Brain (organoid and tissue), 16 donors: ENCODE measurements at places on chromosomes 6 and 20. TPM values are rescaled to one million over a fixed set of nuclear protein-coding genes. Genes with fewer than 3 reads are reported as not detected.

GRCh38 chr6:31749301-31750036 is 9.7 kb downstream of the MSH5 start:
- DNase-seq: no peak

DNA sequence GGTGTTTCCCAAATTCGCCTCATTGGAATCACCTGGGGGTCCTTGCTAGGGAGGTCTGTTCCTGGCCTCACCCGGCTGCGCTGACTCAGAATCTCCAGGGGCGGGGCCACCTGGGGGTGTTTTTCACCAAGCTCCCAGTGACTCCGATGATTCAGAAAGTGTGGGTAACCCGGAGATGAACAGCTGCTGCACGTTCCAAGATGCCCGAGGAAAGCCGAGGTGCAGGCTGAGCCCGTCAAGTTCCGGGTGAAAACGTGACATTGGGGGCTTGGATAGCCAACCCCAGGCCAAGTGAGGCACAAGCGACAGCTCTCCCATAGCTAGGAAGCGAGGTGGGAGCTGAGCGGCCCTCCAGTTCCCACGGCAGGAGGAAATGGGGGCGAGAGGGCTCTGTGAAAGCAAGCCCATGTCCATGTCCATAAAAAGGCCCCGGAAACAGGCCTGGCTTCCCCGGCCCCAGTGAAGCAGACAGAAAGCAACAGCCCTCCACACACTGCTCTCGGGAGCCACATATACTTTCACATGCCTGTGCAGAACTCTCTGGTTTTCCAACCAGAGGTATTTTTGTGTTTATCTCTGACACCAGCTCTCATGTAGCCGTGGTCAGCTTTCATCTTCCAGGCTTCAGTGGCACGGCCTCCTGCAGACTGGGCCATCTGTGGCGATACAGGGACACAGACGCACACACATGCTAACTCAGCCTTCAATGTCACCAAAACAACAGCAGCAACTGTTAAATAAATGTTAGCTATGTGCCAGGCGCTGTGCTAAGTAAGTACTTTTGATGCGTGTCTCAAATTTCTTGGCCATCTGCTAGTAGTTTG is 90.7 kb upstream of the CCDC28A start:
- peak; percentile 7 for DNase-seq

The C20orf204 gene
- polyA plus RNA-seq: 12.1 TPM

The FGD2 gene
- polyA plus RNA-seq: 0.58 TPM

GRCh38 chr20:4025679-4026078 is 10.3 kb upstream of the RNF24 start:
- DNase-seq: no peak

GRCh38 chr6:39057251-39058155 is 8.9 kb downstream of the GLP1R start:
- no peak for DNase-seq

DNA sequence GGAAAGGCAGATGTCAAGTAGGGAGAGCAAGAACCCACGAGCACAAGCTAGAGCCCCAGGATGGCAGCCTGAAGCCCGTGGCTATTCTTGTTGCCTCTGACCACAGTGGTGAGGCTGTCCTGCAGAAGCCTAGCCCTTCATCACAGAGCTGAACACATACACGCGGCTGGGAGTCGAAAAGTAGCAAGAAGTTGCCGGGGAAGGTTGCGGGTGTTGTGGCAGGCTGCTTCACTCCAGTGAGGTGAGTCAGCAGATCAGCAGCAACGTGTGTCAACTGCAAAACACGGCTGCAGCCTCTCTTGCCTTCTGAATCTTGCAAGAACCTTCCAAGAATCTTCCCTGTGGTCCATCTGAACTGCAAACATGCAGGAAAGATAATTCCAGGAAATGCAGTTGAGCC is 10.6 kb upstream of the STX16 start:
- no peak for DNase-seq

- DNase-seq: peak; percentile 59
Observed at GRCh38 chr6:23696992-23697391, 429.0 kb upstream of the NRSN1 start.

DNA sequence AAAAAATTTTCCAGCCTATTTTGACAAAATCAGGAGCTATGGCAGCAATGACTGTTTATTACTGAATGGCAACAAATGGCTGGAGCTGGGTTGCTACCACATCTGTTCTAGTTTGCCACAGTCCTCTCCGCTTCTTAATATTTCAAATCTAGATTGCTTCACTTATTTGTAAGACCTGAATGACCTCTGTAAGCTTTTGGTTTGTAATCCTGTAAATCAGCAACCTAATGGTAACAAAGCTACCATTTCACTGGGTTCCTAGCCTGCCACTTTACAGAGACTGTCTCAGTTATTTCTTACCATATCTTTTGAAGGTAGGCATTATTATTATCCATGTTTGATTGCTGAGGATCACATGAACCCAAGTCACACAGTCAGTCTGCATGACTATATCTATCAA is 15.4 kb downstream of the ZNFX1 start:
- no peak for DNase-seq

The AGER gene
- 2.1 TPM for polyA plus RNA-seq

DNA sequence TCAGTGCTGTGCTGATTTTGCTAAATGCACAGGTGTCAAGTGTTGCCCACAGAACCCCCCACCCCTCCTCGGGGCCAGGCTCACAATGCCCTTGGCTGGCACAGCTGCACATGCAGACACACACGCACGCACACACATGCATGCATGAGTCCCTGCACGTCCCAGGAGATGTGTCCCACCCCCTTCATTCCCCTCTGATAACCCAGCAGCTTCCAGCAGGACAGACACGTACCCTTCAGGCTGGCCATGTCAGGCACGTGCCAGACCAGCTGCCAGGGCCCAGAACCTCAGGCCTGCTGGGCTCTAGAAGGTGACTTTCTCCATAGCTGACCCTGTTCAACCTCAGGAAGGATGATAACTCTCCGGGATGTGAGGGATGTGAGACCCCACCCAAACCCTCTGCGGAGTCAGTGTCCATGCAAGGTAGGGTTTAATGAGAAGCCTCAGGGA is 44.4 kb downstream of the MRPL14 start:
- no peak for DNase-seq

The TNFAIP3 gene
- 2.1 TPM for polyA plus RNA-seq

The SASH1 gene
- polyA plus RNA-seq: 11.3 TPM

DNA sequence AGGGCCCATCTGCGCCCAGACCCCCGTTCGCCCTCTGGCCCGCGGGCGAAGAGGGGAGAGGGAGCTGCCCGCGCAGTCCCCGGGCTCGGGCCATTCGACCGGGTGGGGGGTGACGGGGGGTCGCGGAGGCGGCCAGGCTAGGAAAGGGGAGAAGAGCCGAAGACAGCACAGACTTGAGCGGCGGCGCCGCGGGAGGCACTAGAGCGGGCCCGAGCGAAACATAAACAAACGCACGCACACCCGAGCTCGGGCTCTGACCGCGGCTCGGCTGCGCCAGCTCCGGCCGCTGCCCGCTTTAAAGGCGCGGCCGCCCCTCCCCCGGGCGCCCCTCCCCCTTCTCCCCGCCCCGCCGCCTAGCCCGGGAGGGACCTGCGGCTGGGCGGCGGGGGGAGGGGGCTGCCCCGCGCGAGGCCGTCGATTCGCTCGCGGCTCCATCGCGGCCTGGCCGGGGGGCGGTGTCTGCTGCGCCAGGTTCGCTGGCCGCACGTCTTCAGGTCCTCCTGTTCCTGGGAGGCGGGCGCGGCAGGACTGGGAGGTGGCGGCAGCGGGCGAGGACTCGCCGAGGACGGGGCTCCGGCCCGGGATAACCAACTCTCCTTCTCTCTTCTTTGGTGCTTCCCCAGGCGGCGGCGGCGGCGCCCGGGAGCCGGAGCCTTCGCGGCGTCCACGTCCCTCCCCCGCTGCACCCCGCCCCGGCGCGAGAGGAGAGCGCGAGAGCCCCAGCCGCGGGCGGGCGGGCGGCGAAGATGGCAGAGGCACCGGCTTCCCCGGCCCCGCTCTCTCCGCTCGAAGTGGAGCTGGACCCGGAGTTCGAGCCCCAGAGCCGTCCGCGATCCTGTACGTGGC is at the start of gene FOXO3:
TSS of gene FOXO3 (plus strand) at position 455 of the 846 bp plus-strand sequence. CDS start at position 747, 292 bp downstream.
- peak; percentile 81 for DNase-seq

The FLRT3 gene
- 0.87 TPM for polyA plus RNA-seq

- DNase-seq: peak; percentile 96
Observed at GRCh38 chr6:26224940-26225847, 138.0 kb downstream of the HFE start.

GRCh38 chr6:137363805-137364138 is 130.4 kb downstream of the OLIG3 start:
- DNase-seq: no peak

The CST5 gene
- polyA plus RNA-seq: not detected

DNA sequence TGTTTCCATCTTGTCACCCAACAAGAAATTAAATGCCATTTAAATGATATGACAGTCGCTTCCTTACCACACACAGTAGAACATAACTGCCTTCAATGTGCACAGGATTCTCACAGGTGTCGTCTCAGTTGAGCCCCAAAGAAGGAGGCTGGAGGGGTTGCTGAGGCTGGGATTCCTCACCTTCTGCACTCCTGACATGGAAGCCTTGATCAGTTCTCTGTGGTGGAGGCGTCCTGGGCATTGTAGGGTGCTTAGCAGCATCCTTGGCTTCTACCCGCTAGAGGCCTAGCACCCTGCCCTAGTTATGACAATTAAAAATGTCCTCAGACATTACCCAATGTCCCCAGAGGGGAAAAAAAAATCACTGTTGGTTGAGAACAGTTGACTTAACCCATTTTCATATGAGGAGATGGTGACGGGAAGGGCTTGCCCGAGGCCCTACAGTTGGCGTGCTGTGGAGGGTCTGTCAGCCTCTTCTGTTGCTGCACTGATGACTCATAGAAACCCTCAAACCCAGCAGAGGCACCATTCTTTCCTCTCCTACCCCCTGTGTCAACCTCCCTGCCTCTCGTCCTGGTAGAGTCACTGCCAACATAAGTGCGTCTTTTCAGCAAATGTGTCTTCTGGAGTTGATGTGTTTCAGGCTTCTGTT is 19.3 kb upstream of the ZNF831 start:
- peak; percentile 80 for DNase-seq

The CGA gene
- not detected for polyA plus RNA-seq

DNA sequence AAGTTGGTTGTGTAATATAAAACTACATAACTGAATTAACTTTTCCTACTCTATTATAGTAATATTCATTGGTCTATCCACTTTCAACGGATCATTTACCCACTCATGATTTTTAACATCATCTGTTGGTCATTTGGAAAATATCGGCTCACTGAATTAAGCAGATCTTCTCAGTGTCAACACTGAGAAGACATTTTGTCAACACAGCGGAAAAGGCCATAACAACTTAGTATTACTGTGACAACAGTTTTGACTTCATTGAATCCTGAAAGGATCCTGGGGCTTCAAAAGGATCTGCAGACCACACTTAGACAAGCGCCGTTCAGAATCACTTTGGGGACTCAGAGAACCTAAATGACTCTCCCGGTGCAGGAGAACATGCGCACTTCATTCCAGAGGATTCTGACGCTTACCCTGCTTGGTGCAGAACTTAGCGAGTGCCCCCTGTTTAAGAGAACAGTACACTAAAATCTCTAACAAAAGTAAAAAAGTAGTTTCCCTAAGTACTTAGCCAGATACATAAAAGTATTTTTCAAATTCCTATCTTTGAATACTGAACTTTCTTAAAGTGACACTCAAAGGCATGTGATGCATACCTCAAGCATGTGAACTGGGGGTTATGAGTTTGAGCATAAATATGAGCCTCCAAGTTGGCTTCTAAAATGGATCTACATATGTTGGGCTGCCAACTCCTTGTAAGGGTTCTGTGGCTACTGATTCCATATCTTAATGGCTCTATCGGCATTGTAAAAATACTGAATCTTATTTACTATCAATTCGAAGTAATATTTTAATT is 4.0 kb downstream of the ZBTB2 start:
- no peak for DNase-seq

- no peak for DNase-seq
Observed at GRCh38 chr6:105588123-105588710, 185.3 kb upstream of the PREP start.

DNA sequence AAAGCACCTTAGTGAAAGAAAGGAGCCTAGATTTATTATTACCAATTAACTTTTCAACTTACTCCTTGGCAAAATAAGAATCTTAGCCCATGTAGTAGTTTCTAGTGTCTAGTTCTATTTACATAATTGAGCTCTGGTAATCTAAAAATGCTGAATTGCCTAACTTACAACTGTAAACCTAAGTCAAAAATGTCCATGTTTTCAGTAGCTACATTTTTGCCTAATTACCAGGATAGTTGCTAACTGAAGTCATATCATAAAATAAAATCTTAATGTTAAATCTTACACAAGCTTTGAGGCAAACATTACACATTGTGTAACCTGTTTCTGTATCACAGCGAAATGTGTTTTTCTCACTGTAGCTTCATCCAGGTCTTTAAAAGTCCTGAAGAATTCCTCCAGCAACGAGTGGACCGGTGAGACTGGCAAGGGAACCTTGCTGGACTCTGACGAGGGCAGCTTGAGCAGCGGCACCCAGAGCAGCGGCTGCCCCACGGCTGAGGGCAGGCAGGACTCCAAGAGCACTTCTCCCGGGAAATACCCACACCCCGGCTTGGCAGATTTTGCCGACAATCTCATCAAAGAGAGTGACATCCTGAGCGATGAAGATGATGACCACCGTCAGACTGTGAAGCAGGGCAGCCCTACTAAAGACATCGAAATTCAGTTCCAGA is 7.6 kb upstream of the CLDN20 start:
- DNase-seq: no peak

- DNase-seq: no peak
Observed at GRCh38 chr20:21523281-21523868, 9.5 kb upstream of the NKX2-2 start.

The SLC52A3 gene
- 7.4 TPM for polyA plus RNA-seq

The LATS1 gene
- 12.0 TPM for polyA plus RNA-seq

The LIN28B gene
- polyA plus RNA-seq: not detected

- DNase-seq: peak; percentile 49
Observed at GRCh38 chr6:142695016-142695415, 250.0 kb downstream of the HIVEP2 start.

The PRKN gene
- polyA plus RNA-seq: 1.4 TPM

DNA sequence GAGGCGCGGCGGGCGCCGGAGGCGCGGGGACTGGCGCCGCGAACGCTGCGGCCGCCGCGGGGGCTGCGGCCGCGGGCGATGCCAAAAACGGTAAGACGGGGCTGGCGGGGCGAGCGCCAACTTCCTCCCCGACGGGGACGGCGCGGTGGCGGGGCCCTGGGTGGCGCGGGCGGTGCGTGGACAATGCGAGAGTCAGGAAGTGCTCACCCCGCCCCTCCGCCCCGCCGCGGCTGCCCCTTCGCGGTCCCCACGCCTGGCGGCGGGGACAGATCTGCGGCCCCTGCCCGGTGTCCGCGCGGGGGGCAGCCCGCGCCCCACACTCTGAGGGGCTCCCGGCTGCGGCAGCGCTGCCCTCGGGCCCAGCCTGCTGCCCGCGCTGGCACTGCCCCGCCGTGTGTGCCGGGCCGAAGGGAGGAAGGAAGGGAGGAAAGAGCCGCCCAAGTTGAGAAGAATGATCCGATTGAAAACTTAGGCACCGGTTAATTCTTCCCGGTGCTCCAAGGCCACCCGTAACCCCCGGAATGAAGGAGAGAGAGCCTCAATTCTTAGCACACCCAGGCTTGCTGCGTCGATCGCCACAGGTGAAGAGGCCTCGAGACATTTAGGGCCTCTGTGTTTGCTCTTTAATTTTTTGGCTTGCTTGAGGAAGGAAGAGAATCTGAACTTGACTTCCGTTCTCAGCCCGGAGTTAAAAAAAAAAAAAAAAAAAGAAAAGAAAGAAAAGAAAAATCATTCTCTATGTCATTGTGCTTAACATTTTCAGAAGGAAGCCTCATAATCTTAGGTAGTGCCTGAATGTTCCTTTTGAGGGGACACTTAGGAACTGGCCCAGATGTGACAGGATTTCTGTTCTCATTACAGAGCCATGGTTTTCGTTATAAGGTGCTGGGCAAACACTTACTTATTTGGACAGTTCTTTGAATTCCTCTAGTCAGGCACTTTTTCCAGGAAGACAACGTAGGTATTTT is 982 bp downstream of the HECA start:
- peak; percentile 58 for DNase-seq

The OPRM1 gene
- not detected for polyA plus RNA-seq
